ENCODE measurements at places on chromosomes 1 and 21.

- DNase-seq: no peak
Measured at GRCh38 chr1:232416026-232416568, 213.8 kb downstream of the SIPA1L2 start.

- no peak for DNase-seq
Measured at GRCh38 chr1:100353071-100353801, 930 bp downstream of the CDC14A start.

- no peak for DNase-seq
Measured at GRCh38 chr1:117615474-117615873, 9.6 kb downstream of the TENT5C start.

GRCh38 chr1:243786531-243786930 lies 63.5 kb downstream of the AKT3 start:
- no peak for DNase-seq

DNA sequence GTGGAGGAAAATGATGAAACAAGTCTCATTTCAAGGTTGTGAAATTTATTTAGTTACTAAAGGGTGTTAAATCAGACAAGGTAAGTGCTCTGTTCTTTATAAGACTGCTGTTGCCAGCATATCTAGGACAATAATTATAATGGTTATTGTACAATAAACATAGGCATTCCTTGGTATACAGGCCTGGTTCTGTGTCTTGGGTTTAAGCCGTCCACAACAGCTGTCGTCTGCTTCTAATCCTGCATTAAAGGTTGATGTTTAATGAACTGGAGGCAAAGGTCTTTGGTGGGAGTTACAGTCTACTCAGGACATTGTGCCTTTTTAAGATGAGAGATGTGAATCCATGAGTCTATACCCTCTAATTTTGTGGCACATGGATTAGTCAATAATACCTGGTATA lies 23.4 kb upstream of the FMO4 start:
- DNase-seq: no peak

DNA sequence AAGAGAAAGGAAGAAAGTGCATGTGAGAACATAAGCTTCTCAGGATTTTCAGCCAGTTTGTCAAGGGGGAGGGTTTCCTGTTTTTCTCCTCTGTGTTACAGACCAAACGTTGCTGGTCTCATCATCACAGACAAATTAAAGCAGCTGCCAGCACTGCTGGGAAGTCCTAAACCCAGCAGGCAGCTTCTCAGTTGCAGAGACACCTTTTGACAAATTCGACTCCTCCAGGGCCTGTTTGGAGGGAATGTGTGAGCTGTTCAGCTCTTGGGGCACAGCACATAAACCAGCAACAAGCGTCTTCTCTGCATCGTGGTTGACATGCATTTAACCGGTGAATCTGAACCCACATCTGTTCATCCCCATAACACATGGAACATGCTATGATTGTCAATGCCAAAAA lies 454.6 kb upstream of the RUNX1 start:
- DNase-seq: no peak

DNA sequence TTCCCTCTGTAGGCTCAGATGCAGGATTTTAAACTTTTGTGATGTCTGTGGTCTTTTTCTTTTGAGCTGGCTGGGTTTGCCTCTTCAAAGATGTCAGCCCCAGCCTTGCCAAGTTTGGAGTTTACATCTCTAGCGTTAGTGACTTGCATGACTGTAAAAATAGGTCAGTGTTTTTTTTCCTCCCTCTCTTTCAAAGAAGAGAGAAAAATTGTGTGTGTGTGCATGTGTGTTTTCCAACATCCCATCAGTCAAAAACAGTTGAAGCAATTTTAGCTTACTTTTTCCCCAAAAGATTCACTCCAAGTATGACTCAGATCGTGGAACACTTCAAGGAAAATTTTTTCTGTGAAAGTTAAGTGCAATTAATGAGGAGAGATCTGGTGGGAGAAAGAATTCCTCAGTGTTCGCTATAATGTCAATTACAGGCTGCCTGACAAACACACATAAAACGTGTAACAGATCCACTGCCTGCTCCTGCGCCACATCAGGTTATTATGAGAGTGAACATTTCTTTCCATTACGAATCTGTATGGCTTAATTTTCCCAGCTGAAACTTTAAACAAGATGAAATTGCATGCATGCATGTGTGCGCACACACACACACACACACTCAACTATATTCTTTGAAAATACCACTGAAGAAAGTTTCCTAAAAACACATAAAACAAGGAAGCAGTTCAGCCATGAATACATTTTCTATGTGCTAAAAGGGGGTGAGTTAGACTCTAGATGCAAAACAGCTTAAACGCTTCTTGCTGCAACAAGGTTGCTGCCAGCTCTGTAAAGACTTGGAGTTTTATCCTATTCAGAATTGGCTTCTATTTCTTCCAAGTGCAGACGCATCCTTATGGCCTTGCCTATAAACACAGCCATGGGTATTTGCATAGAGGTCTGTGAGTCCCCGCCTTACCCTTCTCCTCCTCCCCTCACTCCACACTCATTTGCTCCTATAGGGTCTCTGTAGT lies 55.5 kb downstream of the TLR5 start:
- no peak for DNase-seq

DNA sequence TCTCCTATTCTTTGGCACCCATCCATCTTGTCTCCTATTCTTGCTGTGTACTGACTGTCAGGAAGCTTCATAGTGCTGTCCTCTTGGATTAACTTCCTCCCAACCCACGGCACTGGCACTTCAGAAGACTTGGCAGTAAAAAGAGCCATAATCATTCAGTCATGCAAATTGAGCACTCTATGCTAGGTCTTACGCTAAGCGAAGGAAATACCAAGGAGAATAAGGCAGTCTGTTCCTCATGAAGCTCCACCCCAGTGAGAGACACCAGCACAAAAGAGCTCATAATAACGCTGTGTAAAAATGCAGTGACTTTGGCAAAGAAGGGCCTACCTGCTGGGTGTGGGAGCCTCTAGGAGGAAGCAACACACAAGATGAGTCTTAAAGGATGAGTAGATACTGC lies 67.1 kb downstream of the GFI1 start:
- no peak for DNase-seq

- no peak for DNase-seq
Measured at GRCh38 chr1:99571092-99571734, 74.7 kb upstream of the PALMD start.

- DNase-seq: peak; percentile 38
Measured at GRCh38 chr1:29579821-29580425, 343.6 kb downstream of the PTPRU start.

GRCh38 chr1:216562383-216562782 lies 139.1 kb upstream of the USH2A start:
- no peak for DNase-seq

DNA sequence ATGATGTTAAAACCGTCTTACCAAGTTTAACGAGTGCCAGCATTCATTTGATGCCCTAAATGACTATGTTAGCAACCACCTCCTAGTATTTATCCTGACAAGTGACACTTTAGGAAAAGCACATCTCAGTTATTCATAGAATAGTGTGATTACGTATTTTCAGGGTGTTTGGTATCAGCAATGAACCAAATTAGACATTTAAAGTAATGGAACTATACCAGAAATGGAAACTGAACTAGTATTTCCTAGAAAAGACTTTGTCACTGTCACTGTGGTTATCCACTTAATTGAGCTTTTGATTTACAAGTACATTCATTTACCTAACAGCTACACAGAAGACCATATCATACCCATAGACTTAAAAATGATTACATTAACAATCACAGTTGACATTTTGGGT lies 3.6 kb upstream of the IL12RB2 start:
- no peak for DNase-seq
